ENCODE measurements at places on chromosomes 4 and X. TPM values are rescaled to one million over a fixed set of nuclear protein-coding genes. Genes with fewer than 3 reads are reported as not detected.

The DDX53 gene
- total RNA-seq, result not detected

The PABPC4L gene
- 1.2 TPM for total RNA-seq

The TENM3 gene
- 36.9 TPM for total RNA-seq

The GC gene
- not detected for total RNA-seq

The ZCCHC4 gene
- 26.0 TPM for total RNA-seq

The BEX4 gene
- 39.3 TPM for total RNA-seq

The COX7B2 gene
- not detected for total RNA-seq

The PDZD11 gene
- total RNA-seq, result 22.6 TPM

The NALF2 gene
- total RNA-seq, result not detected

The PLXNA3 gene
- total RNA-seq, result 28.0 TPM

The PABPC1L2B gene
- total RNA-seq, result not detected

The HOPX gene
- 0.63 TPM for total RNA-seq

The MAGEB5 gene
- not detected for total RNA-seq

The SASH3 gene
- 10.4 TPM for total RNA-seq

The EMCN gene
- 17.8 TPM for total RNA-seq
